ENCODE measurements at places on chromosomes 2 and 18.

- DNase-seq, result no peak
These were observed 171.7 kb upstream of the HS6ST1 start for GRCh38 chr2:128490321-128490720.

DNA sequence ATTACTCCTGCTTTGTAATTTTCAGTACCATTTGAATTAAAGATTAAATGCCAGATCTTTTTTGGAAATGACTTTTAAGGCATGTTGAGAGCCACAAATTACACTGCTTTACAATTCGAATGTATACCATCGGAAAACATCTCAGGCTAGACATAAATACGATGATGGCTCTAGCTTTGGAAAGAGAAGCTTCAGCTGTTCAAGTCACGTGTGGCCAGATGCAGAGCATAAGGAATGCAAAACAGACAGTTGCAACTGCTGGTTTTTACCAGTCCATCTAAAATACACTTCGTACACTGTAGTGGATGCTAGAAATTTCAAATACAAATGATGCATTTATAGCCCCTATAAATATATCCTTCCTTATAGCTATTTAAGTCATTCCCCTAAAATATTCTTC is 8.0 kb downstream of the ZNF516 start:
- no peak for DNase-seq

GRCh38 chr18:55031979-55032378 is 72.7 kb upstream of the CCDC68 start:
- no peak for DNase-seq

- no peak for DNase-seq
These were observed 1.8 kb downstream of the CBLN2 start for GRCh38 chr18:72542342-72542741.

DNA sequence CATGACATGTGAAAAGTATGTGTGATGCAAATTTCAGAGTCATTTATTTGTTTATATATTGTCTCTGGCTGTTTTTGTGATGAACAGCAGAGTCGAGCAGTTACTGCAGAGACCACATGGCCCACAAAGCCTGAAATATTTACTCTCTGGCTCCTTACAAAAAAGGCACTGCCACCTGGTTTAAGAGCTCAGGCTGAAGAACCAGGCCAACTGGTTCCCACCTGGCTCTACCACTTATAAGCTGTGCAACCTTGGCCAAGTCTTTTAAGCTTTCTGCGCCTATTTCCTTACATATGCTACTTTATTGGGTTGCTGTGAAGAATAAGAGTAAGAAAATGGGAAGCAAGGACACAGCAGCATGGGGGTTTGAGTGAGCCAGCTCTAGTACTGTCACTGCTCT is 207.6 kb downstream of the L3MBTL4 start:
- no peak for DNase-seq

- DNase-seq, result no peak
These were observed 356.9 kb downstream of the TNS1 start for GRCh38 chr2:217645896-217646295.
